RWPE2 (cell line): ENCODE measurements at places on chromosomes 3 and 15.

- DNase-seq = no peak
Observed at GRCh38 chr3:159964166-159964973, 24.3 kb upstream of the IL12A start.

DNA sequence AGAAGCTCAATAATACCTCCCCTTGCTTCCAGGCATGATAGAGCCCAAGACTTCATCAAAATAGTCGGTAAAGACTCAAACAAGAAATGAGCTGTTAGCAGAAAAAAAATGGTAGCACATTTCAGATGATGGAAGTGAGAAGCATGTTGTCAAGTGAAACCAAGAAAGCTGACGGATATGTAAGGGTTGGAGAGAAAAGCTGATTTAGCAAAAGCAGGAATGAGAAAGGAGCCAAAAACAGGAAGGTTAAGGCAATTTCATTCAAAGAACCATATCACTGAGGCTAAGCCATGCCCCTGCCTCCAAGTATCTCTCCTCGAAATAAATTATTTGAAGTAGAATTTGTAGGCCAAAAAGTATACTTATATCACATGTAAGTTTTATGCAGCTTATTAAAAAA is 88.8 kb downstream of the ANO10 start:
- DNase-seq = no peak

DNA sequence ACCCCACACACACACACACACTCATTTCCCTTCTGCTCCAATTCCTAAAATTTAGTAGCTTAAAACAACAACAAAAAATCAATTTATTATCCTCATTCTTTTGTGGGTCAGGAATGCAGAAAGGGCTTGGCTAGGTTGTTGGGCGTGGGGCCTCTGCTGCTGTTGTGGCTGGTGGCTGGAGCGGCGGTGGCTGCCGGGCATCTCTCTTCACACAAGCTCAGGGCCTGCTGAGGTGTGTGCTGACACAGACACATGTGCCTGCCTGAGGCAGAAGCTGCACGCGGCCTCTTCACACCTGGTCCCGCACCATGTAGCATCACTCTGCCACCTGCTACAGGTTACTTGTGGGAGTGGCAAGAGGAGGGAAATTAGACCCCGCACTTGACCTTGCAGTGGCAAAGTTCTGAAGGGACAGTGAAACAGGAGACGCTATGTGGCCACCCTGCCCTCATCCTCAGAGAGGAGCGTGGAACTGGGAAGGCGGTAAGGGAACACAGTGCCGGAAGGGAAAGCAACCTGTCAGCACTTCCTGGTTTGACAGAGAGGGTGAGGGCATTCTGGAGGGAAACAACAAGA is 64.0 kb upstream of the PRR20G start:
- no peak for DNase-seq

- peak; percentile 43 for DNase-seq
Observed at GRCh38 chr15:76987896-76988860, 6.7 kb upstream of the PSTPIP1 start.

DNA sequence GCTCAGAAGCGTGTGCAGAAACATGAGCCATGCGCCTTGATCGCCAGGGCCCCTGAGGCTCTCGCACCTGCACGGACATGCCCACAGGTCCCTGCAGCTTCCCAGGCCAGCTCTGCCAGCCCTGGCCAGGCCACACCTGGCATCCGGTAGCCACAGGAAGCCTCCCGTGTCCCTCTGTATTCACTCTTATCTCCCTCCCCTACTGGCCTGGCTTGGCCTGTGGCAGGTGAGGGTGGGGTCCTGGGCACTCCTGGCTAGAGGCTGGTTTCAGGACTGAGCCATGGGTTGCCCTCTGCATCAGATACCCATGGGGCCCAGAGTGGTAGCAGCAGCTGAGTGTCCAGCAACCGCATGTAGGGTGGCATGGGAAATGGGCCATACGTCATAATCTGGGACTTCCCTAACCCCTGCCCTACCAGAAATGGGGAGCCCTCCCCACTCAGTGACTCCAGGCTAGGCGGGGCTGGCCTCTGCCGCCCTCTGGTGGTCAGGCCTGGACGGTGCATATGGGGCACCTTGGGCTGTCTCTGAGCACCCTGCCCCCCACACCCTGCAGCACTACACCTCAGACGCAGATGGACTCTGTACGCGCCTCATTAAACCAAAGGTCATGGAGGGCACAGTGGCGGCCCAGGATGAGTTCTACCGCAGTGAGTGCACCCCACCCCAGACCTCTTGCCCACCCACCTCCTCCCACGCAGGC is 12.6 kb upstream of the LMAN1L start:
- DNase-seq = peak; percentile 98

DNA sequence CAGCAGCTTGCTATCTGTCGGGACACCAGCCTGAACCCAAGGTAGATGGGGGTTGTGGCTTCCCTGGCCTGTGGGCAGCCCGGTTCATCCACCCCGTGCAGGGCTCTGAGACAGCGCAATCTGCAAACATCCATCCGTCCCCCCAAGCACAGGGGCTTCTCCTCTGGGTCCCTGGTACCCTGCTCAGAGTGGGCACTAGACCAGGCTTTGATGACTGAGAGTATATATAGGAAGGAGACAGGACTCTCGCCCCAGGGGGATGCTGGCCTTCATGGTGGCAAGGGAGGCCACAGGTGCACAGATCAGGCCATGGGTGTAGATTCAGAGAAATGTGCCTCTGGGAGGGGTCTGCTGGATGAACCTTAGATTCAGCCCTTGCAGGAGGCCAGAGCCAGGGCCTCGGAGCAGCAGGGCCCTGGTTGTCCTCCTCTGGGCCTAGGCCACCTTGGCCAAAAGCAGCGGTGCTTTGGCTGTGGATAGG is 40.3 kb downstream of the CFAP100 start:
- DNase-seq = peak; percentile 31
